ENCODE measurements at places on chromosomes 5 and 9. TPM values are rescaled to one million over a fixed set of nuclear protein-coding genes. Genes with fewer than 3 reads are reported as not detected.

The KCNV2 gene
- not detected for total RNA-seq

DNA sequence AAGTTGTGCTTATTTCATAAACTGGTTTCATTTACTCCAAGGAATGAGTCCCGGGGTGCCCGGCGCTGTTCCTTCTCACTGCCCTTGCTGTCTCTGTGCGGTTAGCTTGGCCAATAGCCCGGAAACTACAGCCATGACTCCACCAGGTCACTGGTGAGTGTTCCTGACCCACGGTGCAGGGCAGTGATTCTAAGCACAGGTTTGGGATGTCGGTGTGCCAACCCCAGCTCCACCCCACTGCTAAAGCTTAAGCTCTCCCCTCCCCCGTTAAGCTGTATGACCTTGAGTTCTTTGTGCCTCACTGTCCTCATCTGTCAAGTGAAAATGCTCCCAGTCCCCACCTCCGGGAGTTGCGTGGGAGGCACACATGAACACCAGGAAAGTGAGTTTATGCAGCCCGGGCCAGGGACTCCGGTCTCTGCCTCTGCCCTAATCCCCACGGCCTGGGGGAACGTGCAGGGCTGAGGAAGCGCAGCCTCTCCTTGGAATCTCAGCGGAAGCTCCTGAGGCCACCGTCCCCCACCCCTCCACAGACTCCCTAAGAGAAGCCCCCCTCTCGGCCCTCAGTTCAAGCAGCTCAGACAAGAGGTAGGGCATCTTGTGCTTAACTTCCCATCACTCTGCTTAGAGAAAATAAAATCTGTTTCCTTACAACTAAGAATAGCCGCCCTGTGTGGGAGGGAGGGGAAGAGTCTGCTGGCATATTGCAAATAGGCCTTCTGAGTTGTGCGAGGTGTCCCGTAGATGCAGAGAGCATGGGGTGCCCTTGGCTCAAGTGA, 92.0 kb upstream of the RAI14 start:
- DNase-seq = peak; percentile 87

DNA sequence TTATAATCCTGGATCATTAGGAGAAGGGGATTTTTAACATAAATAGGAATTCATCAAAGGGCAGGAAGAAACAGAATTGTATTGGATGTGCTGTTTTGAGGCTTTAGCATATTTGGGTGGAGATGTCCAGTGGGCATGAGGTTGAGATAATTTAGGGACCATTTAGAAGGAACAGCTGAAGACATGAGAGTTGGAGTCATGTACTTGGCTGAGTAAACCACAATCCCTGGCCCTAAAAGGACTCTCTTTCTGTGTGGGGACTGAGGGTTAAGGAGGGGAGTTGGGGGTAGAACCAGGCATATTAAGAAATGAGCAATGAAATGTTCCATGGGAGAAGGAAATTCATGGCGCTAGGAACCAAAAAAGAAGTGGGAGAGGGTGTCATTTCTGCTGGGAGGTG, 61.5 kb downstream of the DCP2 start:
- no peak for DNase-seq

The TRIM7 gene
- total RNA-seq = 2.2 TPM

The KIAA0825 gene
- total RNA-seq = 9.5 TPM

The IFNA14 gene
- not detected for total RNA-seq

The LHX3 gene
- not detected for total RNA-seq

The WDR38 gene
- total RNA-seq = not detected

DNA sequence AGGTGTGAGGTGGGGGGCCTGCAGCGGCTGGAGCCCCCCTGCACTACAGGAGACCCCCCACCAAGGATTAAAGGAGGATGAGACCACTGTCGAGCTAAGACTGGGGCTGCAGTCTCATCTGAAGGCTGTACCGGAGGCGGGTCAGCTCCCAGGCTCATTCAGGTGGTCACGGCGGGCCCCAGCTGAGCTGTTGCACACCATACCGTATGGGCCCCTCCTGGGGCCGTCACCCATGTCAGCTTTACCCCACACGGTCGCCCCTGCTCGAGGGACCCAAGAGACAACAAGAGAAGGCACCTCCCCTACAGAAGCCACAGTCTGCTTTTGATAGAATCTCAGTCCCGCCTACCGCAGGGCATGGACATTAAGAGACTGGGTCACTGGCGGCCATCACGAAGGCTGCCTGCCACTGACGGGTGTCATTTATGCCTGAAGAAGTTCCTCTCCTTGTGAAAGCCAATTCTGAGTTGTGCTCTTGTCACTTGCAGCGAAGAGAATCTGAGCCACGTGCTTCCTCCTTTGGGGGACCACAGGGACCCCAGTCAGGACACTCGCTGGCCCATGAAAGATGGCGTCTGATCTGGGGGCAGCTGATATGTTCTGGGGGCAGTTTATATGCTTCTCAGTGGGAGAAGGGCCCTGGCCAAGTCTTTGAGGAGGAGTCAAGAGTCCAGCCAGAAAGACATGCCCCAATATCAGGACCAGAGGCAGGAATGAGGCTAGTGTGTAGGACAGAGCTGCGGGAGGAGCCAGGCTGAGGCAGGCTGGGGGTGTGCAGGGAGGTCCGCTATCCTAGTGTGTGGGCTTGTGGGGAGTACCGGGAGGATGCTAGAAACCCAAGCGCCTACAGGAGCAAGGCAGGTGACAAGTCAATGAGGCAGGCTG, 102.4 kb downstream of the ZNF354C start:
- DNase-seq = no peak

The MEGF9 gene
- 5.5 TPM for total RNA-seq

DNA sequence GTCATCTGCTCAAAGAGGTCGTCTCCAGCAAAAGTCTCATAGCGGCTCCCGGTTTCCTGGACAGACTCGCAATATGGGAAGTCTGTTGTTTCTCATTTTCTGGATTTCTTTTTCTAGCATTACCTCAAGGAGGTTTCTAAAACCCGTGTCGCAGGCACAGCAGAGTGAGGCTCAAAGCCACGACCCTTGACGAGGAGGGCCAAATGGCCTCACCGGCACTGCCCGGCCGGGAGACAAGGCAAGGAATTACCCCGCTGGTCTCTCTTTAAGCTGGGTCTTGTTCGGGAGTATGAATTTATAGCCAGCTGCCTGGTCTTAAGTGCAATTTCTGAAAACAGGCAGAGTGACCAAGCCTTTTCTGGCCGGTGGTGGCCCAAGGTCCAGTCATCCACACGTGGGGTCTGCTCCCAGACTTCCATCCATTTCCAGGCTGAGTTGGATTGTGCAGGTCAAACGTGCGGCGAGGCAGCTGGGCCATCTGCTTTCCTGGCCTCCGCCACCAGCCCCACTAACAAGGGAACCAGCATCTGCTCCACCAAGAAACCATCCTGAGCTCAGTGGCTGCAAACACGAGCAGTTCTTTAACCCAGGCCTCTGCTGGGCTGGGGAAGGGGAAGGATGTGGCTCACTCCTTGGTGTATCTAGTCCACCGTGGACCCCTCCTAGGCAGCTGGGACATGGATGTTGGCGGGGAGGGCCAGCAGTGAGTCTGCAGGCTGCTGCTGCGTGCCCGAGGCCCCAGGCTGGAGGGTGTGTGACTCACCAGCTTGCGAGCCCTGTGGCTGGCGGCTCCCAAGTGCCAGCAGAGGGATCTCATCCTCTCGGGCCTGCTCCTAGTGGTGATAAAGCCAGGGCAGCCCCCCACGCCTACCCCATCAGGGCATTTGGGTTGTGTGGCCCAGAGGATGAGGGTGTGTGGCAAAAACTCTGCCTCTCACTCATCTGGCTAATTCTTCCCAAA, 55.6 kb upstream of the COL5A1 start:
- peak; percentile 76 for DNase-seq

DNA sequence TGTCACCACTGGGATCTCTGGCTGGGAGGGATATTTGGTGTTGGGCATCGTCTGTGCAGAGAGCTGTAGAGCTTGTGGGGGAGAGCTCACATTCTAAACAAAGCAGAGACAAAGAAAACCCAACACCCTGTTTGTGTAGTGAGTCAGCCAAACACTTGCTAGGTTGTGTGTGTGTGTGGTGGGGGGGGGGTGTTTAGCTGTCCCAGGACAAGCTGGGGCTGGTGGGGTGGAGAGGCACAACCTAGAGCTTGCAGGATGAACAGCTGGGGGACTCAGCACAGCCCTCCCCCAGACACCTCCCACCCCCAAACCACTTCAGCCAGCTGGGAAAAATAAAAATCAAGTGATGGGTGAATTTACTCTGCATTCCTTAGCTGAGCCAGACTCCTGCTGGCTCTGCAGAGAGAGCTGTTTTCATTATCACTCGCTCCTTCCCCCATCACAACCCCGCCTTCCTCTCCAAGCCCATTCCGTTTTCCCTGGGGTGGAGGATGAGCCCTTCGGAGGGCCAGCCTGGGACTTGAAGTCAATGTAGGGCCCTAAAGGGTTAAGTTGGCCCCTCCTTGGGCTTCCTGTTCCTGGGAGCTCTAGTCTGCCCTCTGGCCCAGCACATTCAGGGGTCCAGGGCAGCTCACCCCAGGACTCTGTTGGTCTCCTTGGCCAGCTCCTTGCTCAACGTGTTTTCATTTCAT, 2.6 kb downstream of the OLFML2A start:
- peak; percentile 92 for DNase-seq

GRCh38 chr9:28781481-28781880, 1208.2 kb upstream of the C9orf72 start:
- no peak for DNase-seq

The IRGM gene
- 0.32 TPM for total RNA-seq

- DNase-seq = no peak
These were observed 282.5 kb downstream of the GADD45G start for GRCh38 chr9:89887286-89887685.

- no peak for DNase-seq
These were observed 968 bp downstream of the NKD2 start for GRCh38 chr5:1009359-1010180.

GRCh38 chr9:105444130-105444529, 3.7 kb upstream of the FSD1L start:
- DNase-seq = peak; percentile 74

DNA sequence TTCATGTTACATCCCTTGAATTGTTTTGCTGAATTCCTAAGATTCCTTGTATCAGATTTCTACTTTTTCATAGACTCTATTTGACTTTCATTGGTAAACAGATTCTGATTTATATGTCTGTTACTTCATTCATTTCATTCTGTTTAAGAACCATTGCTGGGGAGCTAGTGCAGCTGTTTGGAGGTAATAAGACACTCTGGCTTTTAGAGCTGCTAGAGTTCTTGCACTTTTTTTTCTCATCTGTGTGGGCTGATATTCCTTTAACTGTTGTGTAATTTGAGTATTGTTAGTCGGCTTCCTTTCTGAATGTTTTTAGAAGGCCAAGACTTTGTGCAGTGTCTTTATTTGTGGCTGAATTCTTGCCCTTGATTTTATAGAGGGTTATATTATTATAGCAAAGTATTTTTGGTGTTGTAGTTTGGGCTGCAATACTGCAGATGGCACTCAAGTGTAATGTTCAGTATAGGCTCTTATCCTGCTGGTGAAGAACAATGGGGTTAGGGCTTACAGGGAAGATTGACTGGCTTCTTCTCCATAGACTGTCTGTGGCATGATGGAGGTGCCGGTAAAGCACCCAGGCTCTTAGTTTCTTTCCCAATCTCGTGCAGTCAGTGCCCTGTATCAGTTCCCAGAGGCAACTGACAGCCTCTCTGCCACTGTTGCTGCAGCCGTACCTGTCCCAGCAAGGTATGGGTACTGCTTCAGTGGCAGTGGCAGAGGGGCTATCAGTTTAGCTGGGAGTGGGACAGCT, 162.2 kb downstream of the OXCT1 start:
- peak; percentile 61 for DNase-seq

The CRAT gene
- 38.7 TPM for total RNA-seq

The PCDHGC5 gene
- total RNA-seq = 2.6 TPM

DNA sequence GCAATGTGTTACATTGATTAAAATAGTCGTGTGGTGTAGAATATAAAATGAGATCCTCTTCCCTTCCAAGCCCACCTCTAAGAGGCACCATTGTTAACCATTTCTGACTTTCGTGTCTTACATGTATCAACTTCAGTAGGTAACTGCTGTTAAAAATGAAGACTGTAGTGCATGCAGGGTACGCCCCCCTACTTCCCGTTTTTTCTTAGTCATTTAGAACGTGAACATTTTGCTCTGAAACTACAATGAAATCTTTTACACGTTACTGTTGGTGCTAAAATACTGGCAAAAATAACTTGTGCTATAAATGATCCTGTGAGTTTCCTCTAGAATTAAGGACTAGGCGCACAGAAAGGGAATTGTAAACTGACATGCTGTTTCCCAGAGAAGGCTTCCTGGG, 41.5 kb downstream of the WNK2 start:
- no peak for DNase-seq

GRCh38 chr9:73146111-73146815, 5.4 kb upstream of the ANXA1 start:
- DNase-seq = no peak

DNA sequence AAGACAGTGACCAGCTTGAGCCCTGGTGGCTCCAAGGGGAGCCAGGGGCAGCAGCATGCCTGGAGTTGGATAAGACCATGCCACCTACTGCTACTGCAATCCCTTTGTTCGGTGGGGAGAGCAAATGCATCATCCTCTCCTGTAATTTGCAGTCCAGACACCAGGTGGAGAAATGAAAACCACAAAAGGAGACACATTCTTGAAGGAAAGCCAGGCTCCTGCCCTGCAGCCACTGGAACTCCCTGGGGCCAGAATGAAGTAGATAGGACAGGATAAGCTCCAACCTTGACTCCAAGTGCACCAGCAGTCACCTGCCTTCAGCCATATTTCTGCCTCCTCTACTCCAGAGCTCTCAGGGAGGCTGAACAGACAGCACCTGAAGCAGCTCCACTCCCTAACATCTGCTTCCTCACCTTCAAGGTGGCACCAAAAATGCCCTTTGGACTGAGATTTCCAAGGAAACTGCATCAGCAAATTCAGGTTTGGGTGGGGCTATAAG, 65.1 kb upstream of the IQGAP2 start:
- DNase-seq = peak; percentile 41

- no peak for DNase-seq
These were observed at the start of gene SMIM23 for GRCh38 chr5:171785517-171785916. Gene SMIM23 (plus strand): TSS chr5:171785817. CDS start chr5:171785872, 55 bp downstream.

DNA sequence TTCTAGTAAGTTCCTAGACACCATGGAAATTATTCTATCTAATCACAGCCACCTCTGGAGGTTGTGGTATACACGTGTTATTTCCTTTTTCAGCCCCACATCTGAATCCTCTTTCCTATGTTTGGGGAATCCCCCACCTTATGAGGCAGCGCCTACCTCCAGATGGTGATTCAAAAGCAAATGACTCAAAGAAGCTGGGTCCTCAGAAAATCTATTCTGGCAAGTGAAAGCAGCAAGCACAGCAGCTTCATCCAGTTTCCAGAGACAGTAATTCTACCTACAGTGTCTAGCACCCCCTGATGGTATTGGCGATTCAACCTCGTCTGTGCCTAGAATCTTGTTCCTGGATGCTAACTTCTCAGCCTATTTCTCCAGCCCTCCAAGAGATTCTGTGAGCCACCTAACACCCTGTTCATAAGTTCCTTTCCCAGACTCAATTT, 43.0 kb downstream of the STRBP start:
- peak; percentile 71 for DNase-seq

- DNase-seq = no peak
These were observed 92.9 kb downstream of the SPATA31D1 start for GRCh38 chr9:82081496-82081895.

The OR1J2 gene
- 0.32 TPM for total RNA-seq

GRCh38 chr9:105195259-105195658, 49.2 kb upstream of the SLC44A1 start:
- no peak for DNase-seq

Data from fibroblast of villous mesenchyme (primary cell).